NCI-H526 treated with DMSO at 0.1 percent for 48 hours (cell line): ENCODE measurements at places on chromosomes 4 and X.

- DNase-seq: no peak
These were observed 55.4 kb downstream of the PDK3 start for GRCh38 chrX:24520472-24520871.

GRCh38 chr4:95355021-95355420, 193.8 kb downstream of the UNC5C start:
- DNase-seq: peak; percentile 52

GRCh38 chr4:13174926-13175325, 309.2 kb downstream of the RAB28 start:
- DNase-seq: no peak

DNA sequence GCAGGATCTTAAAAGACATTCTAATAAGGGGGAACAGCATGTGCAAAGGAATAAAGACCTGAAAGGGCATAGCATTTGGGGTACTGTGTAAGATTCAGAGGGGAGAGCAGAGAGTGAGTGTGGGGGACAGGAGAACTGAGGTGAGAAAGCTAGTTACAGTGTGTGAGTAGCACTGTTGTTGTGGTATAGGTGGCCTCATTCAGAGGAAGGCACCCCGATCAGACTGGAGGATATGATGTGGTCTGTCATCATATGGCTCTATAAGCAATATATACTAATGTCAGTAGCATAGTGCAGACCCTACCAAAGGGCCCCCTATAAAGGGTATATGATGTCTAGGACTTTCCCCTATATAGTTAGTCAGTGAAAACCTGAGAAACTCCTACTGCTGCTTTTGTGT, 175.8 kb downstream of the FMR1NB start:
- DNase-seq: no peak

GRCh38 chrX:153477901-153478300, 7.5 kb upstream of the HAUS7 start:
- no peak for DNase-seq

GRCh38 chr4:97720869-97721432, 422.3 kb downstream of the STPG2 start:
- DNase-seq: peak; percentile 10

GRCh38 chrX:123581586-123581985, 151.3 kb downstream of the THOC2 start:
- no peak for DNase-seq

DNA sequence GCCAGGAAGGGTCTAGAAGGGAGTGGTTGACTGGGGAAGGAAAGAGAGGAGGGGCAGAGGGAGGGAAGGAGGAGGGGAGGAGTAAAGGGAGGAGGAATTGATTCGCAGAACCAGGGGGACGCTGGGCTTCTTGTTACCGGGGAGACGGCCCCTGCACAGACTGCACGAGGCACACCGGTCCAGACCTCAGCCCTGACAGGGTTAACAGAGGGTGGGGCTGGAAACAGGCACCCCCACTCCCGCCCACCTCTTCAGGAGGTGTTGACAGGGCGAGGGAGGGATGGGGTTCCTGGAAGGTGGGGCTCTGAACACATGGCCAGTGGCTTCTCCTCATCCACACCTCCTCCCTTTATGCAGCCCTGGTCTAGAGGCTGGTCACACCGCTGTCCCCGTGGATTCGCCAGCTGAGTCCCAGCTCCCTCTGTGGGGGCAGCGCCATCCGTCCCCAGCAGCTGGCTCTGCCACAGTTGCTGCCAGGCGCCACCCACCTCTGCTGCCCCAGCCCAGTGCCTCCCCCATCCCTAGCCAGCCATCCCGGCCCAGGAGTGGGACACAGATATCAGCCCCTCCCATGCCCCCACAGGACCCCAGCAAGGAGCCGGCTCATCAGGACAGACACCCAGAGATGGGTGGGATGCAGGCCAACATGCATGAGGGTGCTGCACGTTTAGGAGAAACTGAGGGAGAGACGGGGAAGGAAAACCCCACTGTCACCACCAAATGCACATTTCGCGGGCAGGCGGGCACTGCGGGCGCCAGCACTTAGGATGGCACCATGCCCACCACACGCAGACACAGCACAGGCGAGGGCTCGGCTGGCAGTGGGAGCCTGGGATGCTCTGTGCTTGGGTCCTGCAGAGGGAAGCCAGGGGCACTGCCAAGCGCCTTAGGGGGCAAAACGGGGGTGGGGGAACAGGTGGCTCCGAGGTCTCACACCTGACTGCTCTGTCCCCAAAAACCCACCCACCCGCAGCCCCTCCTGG, 87.6 kb downstream of the ABLIM2 start:
- no peak for DNase-seq

DNA sequence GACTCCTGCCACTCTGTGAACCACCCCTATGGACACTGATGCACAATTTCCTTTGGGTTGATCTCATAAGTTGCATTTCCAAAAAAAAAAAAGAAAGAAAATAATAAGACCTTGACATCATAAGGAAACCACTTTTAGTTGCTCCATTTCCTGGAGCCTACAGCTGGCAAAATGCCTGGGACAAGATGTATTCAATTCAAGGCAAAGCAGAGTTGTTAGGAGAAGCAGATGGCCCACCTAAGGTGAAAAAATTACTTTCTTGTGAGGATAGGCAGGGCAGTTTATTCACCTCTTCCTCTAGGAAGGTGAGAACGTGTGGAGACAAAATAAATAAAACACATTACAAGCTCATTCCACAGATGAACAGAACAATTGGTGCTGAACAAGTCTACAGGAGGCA, 14.1 kb upstream of the SCRG1 start:
- no peak for DNase-seq

DNA sequence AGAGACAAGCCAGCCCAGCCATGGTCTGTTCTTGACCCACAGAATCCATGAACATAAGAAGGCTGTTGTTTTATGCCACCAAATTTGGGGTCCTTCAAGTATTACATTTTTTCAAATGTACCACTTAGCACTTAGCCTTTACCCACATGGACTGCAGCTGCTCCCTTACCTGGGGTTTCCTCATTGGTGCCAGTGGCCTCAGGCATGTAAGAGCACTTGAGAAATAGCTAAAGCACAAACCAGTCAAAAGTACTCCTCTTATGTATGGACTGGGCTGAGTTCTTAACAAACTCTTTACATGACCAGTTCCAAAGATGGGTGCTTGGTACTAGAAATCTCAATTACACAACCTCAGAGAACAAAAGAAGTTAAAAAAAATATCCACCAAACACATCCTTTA, 77.6 kb upstream of the MAP3K15 start:
- no peak for DNase-seq

DNA sequence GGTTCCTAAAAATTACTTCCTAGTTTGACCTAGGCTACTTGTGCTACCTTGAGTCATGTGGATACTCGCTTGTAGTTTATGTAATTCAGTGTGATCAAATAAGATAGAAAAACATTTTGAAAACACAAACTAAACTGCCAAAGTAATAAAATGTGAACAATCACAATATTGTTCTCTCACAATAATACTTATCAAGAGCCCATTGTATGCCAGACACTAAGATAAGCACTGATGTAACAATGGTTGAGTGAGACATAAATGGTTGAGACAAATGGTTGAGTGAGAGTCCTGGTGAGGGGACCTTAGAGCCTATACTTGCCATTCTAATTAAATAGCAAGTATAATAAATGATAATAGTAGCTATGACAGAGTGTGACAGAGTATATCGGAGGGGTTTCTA, 41.7 kb downstream of the RFC1 start:
- no peak for DNase-seq

DNA sequence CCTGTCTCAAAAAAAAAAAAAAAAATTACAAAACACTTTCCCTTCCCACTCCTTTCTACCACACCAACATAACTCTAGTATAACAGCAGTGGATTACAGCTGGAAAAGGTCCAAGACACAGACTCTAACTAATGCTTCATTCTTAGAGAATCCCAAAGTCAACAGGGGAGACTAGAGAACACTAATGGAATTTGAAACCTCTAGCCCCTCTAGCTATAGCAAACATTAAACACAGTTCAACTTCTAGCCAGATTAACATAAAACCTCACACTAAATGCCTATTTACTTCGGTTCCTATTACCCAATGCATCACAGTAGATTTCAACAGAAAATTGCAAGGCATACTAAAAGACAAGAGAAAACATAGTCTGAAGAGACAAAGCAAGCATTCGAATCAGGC, 10.5 kb upstream of the DHX15 start:
- DNase-seq: no peak

GRCh38 chr4:119135721-119136121, at the start of gene MYOZ2:
MYOZ2 (plus strand) TSS chr4:119135832; CDS start chr4:119136526, 694 bp downstream.
- DNase-seq: no peak

DNA sequence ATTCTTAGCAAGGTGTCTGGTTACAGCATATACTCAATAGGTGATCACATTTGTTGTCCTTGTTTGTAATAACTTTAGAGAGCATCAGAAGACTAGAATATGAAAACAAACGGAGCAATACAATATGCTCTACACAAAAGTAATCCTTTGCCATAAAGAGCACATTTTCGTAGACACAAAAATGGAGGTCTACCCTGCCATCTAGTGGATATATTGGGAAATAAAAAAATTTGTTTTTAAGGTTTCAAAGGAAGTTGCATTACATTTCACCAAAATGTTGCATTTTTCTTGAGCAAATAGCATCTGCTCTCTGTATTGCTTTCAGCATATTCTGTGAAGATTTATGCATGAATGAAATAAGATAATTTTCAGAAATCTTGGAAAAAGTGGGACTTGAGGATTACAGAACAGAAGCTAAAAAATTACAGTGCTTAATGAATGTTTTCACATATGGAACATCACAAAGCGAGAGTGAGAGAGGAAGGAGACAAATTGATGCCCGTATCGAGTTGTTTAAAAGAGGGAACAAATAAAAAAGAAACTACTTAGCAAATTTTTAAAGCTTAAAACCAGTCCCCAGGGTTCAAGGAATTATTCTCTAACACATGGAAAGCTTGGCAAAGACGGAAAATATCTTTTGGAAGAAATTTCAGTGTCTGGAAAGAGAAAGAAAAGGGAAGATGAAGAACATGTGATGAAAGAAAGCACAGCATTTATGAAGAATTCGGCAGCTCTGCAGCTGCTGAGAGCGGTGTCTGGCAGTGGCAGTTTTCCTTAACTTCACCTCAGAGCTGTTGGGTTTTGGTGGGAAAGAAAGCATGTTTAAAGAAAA, 390.1 kb downstream of the ANKRD50 start:
- peak; percentile 36 for DNase-seq

DNA sequence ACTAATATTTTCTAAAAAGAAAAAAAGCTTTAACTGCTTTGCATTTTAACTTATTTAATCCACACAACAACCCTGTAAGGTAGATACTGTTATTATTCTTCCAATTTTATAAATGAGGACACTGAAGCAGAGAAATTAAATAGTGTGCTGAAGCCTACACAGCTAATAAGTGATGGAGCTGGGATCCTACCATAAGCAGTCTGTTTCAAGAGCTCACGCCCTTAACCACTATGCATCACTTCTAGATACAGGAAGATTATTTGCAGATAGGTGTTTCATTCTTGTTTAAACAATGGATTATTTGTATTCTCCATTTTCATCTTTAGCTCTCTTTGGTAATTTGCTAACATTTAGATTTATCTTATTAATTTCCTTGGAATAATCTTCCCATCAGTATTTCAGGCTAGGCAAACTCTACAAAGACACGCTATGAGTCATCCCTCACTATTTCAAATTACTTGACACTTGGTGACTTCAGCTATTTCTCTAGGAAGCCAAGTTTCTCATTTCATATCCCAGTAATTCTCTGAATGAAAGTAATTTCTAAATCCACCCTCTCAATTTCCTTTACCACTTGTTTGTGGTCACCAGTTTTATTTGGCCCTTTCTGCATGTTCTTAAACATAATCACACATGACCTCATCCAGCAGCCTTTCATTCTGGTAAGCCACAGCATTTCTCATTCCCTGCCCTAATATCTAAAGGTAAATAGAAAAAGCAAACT, 67.3 kb downstream of the ASB9 start:
- no peak for DNase-seq

- peak; percentile 76 for DNase-seq
These were observed 24.3 kb upstream of the SRD5A3 start for GRCh38 chr4:55321707-55322264.

- no peak for DNase-seq
These were observed 96.0 kb upstream of the NHS start for GRCh38 chrX:17278961-17279360.

DNA sequence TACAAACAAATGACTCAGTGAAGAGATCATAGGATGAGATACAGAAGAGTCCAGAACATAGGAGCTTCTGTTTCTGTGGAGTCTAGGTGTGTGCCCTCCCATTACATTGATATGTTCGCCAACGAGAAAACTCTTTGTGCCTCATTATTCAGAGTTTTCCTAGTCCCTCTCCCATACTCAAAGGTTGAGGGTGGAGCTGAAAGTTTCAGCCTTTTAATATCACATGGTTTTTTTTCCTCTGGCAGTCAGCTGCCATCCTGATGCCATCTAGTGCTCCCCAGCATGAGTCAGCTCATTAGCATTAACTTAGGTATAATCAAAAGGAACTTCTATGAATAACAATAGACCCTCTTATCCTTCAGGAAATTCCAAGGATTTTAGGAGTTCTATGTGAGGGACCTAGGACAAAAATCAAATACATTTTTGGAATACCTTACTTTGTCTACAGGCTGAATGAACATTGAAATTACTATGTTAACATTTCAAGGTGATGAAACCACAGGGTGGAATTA, 559.6 kb upstream of the AMOT start:
- no peak for DNase-seq

GRCh38 chr4:79856196-79856595, 216.8 kb downstream of the ANTXR2 start:
- DNase-seq: no peak

DNA sequence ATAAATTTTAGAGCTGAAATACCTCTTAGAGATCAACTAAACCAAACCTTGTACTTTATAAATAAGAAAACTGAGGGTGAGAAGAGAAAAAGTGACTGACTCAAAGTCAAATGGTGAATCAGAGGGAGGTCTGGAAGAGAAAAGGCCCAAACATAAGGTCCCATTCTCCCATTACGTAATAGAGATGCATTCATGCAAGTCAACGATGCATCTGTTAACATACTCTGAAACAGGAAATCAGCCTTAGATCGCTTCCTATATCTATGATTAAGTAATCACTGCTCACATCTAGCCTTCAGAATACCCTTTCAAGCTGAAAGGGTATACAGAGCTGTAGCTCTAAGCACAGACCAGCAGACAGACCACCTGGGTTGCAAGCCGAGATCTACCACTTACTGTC, 6.5 kb downstream of the RNF150 start:
- no peak for DNase-seq

- no peak for DNase-seq
These were observed 449.8 kb upstream of the SMIM31 start for GRCh38 chr4:164304101-164304639.

DNA sequence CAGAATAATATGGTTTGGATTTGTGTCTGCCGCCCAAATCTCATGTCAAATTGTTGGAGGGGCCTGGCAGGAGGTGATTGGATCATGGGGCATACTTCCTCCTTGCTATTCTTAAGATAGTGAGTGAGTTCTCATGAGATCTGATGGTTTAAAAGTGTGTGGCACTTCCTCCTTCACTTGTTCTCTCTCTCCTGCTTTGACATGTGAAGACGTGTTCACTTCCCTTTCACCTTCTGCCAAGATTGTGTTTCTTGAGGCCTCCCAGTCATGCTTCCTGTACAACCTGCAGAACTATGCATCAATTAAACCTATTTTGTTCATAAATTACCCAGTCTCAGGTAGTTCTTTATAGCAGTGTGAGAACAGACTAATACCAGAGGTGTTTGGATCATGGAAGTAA, 325.7 kb upstream of the GIMD1 start:
- DNase-seq: no peak
